SK-MEL-5 (cell line): ENCODE measurements at places on chromosomes 11 and 22. TPM values are rescaled to one million over a fixed set of nuclear protein-coding genes. Genes with fewer than 3 reads are reported as not detected.

- DNase-seq = peak; percentile 21
These were observed 28.5 kb downstream of the CELF1 start for GRCh38 chr11:47524291-47524874.

DNA sequence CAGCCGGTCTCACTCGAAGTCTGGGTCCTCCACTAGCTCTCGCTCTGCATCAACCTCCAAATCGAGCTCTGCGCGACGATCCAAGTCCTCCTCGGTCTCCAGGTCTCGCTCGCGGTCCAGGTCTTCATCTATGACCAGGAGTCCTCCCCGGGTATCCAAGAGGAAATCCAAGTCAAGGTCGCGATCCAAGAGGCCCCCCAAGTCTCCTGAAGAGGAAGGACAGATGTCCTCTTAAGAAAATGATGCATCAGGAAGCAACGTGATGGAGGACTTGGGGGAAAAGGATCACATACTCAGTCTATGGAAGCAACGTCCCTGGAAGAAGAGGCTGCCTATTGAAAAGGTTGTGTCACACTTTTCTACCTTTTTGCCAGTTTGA is 1.1 kb downstream of the SRSF8 start:
- no peak for DNase-seq

DNA sequence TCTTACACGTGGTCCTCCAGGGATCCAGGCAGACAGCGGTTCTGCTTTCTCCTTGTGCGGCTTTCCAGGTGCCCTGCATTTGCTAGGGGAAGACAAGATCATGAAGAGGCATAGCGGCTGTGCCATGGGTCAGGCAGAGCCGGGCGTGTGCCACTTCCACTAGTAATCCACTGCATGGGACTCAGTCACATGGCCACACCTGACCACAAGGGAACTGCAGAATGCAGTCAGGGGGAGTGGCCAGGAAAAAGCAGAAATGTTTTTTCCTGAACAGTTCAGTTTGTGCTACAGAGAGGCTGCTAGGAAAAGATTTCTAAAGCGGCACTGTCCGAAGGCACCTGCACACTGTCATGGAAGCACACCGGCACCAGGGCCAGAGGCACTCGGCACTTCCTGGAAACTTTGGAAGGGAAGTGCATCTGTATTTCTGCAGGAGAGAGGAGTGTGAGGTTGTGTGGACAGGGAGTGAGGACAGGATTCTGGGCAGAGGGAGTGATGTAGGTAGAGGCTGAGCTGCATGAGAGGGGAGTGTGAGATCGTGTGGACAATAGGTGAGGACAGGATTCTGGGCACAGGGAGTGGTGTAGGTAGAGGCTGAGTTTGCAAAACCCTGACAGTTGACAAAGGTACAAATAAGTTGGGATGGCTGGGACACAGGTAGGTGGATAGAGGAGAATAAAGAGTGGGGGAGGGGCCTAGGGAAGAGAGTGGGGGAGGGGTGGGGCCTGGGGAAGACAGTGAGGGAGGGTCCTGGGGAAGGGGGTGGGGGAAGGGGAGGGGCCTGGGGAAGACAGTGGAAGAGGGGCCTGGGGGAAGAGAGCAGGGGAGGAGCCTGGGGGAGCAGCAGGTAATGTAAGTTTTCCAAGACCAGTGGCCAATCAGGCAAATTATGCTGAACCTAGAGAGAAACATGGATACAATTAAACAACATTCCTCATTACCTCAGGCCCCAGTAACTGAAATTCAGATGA is 1436.3 kb downstream of the TBC1D22A start:
- peak; percentile 19 for DNase-seq

- no peak for DNase-seq
These were observed 42.5 kb upstream of the DEUP1 start for GRCh38 chr11:93288079-93288478.

- no peak for DNase-seq
These were observed 6.1 kb downstream of the FJX1 start for GRCh38 chr11:35624316-35624715.

GGT5 gene
- 0.13 TPM in 1 of 2 replicates, not detected in the other for total RNA-seq

MN1 gene
- total RNA-seq = 0.16 and 0.24 TPM in 2 replicates

DNA sequence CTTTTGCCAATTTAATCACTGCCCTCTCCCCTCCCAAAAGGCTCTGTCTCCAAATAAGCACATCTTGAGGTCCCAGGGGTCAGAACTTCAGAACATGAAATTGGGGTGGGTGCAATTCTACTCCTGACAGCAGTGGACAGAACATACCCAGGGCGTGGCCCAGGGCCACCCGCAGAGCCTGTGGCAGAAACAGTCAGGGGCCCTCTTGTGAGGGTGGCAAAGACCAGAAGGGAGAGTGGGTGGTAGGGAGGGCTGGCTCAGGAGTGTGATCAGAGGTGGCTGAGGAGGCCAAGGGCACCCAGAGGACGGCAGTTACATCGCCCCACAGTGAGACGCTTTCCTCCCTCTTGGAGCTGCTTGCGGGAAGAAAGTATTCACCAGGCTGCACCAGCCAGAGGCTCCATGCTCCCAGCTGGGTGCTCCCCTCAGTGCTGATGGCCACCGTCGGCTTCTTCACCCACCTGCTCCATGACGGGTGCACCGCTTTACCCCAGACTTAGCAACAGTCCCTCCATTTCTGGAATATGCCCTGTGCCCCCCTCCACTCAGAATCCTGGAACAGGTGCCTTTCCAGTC is 1388.0 kb downstream of the BRD1 start:
- no peak for DNase-seq

- no peak for DNase-seq
These were observed 1598.1 kb downstream of the FAM181B start for GRCh38 chr11:81135570-81135969.

SOX10 gene
- 188 and 199 TPM in 2 replicates for total RNA-seq

- DNase-seq = no peak
These were observed 1.1 kb downstream of the SPATA19 start for GRCh38 chr11:133844217-133844616.

GRCh38 chr11:16902182-16902581 is 112.0 kb downstream of the PLEKHA7 start:
- peak; percentile 6 for DNase-seq

GRCh38 chr11:1757861-1758610 is 5.7 kb downstream of the CTSD start:
- DNase-seq = no peak

MRGPRX4 gene
- 0.16 and 0.29 TPM in 2 replicates for total RNA-seq

TTC36 gene
- not detected in 2 replicates for total RNA-seq

TMEM121B gene
- total RNA-seq = 0.53 and 0.77 TPM in 2 replicates

DNA sequence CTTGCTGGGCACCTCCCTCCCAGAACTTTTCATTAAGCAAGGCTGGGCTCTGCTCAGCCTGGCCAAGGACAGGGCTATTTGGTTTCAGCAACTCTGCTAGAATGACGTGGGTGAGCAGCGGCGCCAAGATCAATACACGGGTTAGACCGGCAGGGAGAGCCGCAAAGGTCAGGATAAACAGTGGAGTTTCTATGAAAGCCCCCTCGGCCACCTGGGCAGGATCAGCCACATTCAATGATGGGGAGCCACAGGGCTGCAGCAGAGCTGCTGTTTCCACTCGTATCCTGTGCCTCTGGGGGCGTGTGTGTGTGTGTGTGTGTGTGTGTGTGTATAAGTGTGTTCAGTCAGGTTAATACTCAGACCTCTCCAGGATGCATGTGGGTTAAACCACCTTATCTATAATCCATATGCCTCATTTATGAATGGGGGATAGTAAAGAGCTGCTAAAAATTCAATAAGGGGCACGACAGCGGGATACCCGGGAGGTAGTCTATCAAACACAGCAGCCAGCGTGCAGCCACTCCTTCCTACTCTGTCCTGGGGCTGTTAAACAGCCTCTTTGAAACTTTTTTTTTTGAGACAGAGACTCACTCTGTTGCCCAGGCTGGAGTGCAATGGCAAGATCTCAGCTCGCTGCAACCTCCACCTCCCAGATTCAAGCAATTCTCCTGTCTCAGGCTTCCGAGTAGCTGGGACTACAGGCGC is 34.8 kb downstream of the MYH9 start:
- DNase-seq = peak; percentile 73

DNA sequence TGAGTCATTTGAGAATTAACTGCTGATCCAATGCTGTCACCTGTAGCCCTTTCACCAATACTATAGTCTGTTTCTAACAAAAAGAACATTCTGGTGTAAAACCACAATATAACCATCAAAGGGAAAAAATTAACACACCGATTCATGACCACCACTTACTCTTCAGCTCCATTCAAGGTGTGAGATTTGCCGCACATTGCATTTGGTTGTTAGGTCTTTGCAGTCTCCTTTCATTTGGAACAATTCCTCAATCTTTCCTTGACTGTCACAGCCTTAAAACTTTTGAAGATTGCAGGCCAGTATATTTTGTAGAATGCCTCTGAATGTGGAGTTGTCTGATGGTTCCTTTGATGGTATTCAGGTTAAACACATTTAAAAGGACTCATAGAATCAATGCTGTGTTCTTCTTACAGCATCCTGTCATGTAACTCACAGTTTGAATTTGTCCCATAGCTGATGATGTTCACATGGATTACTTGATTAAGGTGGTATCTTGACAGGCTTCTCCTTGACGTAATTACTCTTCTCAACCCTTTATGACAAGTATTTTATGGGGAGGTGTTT is 63.6 kb downstream of the TNRC6B start:
- DNase-seq = no peak

GRCh38 chr11:19979519-19979845 is 180.8 kb downstream of the DBX1 start:
- DNase-seq = no peak

NRXN2 gene
- total RNA-seq = 0.43 and 0.77 TPM in 2 replicates

- no peak for DNase-seq
These were observed 42.2 kb downstream of the P4HA3 start for GRCh38 chr11:74269161-74269811.

IL18 gene
- total RNA-seq = 0.71 and 1.3 TPM in 2 replicates

- DNase-seq = no peak
These were observed 272.1 kb downstream of the FAM76B start for GRCh38 chr11:95517453-95517852.

DNA sequence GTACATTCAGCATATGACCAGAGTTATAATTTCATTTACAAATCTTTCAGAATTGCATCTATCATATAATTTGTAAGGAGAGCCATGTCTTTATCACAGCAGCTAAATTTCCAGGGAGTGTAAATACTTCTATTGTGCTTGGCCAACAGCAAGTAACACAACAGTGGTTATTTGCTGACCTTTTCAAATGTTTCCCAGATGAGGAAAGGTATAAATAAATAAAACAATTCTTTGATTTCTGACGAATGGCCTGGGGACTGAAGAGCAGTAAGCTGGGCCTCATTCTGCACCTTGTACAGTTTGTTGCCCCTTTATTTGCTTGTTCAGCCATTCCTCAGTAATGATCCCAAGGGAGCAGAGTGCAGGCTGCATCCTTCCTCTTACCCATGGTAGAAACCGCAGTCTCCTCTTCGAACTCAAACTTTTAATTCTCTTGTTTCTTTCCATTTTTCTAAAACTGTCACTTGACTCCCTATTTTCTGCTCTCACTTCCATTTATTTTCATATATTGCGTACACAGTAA is 132.8 kb downstream of the DDX10 start:
- no peak for DNase-seq

GRCh38 chr11:131749101-131749500 is 378.7 kb downstream of the NTM start:
- DNase-seq = no peak

TSG101 gene
- total RNA-seq = 139 and 161 TPM in 2 replicates

MFRP gene
- total RNA-seq = not detected in 2 replicates

GRCh38 chr11:105357146-105357545 is 217.6 kb upstream of the CARD18 start:
- DNase-seq = peak; percentile 92

- no peak for DNase-seq
These were observed 882.7 kb downstream of the BRD1 start for GRCh38 chr22:48944751-48945620.

DNA sequence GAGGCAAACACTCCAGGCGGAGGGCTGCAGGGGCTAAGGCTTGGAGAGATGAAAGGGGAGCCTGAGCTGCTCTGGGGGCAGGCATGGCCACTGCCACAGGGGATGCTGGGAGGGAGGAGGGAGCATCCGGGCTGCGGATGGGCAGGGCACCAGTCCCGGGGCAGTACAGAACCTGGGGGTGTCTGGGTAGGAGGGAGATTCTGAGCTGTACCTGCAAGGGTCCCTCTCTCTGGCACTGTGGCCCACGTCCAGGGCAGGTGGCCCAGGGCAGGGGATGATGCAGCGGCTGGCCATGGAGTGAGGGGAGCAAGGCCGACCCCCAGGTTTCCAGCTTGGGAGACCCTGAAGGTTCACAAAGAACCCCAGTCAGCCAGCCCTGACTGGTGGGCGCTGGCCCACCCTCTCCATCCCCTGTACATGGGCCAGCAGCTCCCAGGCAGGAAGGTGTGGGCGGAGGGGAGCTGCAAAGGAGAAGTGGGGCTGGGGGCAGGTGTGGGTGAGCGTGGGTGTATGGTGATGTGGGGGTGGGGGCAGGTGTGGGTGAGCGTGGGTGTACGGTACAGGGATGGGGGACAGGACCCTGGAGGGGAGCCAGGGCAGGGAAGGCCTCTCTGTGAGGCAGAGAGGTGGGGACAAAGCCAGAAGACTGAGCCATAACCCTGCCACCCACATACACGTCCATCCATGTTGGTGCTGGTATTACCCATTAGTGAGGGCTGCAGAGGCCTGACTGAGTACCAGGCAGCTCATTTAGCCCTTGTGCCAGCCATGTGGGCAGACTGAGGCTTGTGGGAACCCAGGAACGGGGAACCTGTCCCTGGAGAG is 2.2 kb upstream of the TNFRSF13C start:
- DNase-seq = no peak

DNA sequence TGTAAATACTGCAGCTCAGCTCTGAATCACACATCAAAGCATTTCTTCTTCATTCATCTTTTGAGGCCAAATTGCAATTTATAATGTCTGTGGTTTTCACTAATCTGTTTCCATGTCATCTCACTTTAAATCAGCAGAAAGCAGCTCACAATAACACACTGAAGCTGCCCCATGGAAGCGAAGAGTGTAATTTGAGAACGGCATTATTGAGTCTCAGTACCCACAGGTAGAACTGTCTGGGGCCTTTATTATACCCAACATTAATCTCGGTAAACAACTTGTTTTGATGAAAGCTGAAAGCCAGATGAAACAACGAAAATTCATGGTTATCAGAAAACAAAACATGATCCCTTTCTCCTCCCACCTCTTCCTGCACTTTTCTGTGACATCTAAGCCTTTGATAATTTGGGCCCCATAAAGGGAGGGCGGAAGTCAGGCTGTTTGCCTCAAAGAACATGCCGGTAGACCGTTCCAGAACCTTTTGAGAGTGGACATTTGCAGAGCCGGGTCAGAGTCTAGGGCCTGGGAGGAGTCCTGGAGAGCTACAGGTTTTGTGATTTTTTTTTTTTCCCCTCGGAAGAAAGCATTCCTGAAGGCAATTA is 68.2 kb upstream of the SESN3 start:
- DNase-seq = no peak

GRCh38 chr11:113774174-113774503 is 647 bp upstream of the ZW10 start:
- no peak for DNase-seq

GRCh38 chr11:129996113-129996870 is 6.3 kb downstream of the PRDM10 start:
- no peak for DNase-seq

LSP1 gene
- not detected in 2 replicates for total RNA-seq

DNA sequence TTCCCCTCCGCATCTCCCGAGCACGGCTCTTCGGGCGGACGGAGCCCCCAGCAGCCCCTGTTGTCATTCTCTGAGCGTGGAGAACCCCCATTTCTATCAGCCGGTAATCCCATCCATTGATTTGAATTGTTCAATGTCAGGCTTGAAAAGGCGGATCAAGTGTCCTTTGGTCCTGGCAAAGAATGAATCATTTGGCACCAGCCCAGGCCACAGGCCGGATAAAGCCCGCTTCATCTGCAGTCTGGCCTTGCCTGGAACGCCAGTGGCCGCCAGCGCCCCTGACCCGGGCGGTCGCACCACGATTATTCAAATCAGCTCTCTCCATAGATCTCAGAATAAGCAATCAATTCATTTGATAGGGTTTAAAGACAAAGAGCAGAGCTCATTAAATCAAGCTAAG is 188.9 kb downstream of the BRD1 start:
- no peak for DNase-seq
